GM23248 (cell line): ENCODE measurements at places on chromosomes 7 and 10. TPM values are rescaled to one million over a fixed set of nuclear protein-coding genes. Genes with fewer than 3 reads are reported as not detected.

Gene SPDYE16
- not detected in 2 replicates for total RNA-seq

Gene TCF7L2
- 4.2 and 6.2 TPM in 2 replicates for total RNA-seq

DNA sequence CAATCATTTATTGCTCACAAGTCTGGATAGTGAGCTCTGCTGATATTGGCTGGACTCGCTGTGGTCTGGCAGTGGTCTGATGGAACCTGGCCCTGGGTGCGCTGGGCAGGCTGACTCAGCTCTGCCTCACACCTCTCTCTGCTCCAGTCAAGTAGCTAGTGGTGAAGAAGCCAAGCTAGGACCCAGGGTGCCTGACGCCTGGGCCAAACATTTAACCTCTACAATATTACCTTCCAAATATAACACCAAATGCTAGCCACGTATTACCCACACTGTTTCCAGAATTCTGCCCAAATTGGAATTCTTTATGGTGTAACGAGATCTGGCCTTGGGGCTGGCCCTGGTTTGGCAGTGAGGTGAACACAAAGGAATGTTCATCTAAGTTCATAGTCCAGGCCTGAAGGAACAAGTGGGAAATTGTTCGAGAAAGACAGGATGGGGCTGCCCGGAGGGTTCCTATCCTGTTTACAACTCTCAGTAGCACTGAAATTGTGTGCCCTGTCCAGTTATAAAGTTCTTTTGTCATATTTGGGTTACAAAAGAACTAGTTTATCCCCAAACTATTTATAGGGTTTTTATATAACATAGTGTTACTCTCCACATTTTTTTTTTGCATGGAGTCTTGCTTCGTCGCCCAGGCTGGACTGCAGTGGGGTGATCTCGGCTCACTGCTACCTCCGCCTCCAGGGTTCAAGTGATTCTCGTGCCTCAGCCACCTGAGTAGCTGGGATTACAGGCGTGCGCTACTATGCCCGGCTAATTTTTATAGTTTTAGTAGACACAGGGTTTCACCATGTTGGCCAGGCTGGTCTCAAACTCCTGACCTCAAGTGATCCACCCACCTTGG is 16.3 kb downstream of the OR2AE1 start:
- peaks cover 11% of the 10 kb centered on the region for H3K4me1 ChIP-seq
- no peak overlapping the region for H3K27ac ChIP-seq
- H3K4me3 ChIP-seq, result no peak overlapping the region
- H3K27me3 ChIP-seq, result peaks cover 25% of the 10 kb centered on the region
- H3K36me3 ChIP-seq, result no peaks in the 10 kb centered on the region

DNA sequence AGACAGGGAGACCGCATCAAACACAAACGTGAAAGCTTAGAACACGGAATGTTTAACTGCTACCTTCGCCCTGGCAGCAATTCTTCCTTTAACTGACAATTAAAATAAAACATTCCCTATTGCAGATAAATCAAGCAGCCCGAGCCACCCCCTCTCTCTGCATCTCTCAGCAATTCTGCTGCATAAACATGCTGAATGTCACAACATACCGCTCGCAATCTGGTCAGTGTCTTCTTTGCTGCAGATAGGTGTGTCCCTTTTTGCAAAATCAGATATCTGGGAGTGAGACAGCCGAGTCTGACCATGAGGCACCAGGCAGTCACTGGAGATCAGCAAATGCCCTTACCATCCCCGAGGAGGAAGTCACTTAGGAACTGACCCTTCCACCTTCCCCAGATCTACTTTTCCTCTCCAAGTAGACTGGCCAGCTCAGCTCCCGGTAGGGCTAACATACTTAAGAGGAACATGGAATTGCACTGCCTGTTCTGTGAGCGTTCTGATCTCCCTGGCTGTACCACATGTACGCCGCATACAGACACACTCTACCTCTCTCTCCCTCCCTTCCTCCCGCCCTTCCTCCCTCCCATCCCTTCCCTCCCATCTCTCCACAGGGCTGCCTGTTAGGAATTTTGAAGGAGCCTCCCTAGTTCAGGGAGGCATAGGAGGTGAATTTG is at the start of gene FRMD4A:
TSS of gene FRMD4A (minus strand) at position 537 of the 674 bp plus-strand sequence.
- H3K4me3 ChIP-seq, result no peak within 1 kb of the TSS
- H3K27me3 ChIP-seq, result peaks cover 42% of the 10 kb centered on the region
- H3K4me1 ChIP-seq, result no peaks in the 10 kb centered on the region
- no peaks in the 10 kb centered on the region for H3K36me3 ChIP-seq
- H3K27ac ChIP-seq, result no peak within 1 kb of the TSS
- no peak for DNase-seq

DNA sequence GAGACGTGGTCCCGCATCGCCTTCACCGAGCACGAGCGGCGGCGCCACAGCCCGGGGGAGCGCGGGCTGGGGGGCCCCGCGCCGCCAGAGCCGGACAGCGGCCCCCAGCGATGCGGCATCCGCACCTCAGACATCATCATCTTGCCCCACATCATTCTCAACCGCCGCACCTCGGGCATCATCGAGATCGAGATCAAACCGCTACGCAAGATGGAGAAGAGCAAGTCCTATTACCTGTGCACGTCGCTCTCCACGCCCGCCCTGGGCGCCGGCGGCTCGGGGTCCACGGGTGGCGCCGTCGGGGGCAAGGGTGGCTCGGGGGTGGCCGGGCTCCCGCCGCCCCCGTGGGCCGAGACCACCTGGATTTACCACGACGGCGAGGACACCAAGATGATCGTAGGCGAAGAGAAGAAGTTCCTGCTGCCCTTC is 737 bp downstream of the CNNM2 start:
- no peaks in the 10 kb centered on the region for H3K27me3 ChIP-seq
- peak overlapping the region; percentile 87 for H3K4me3 ChIP-seq
- no peaks in the 10 kb centered on the region for H3K36me3 ChIP-seq
- peak; percentile 54 for DNase-seq

- H3K4me3 ChIP-seq, result no peak overlapping the region
- DNase-seq, result no peak
- no peaks in the 10 kb centered on the region for H3K36me3 ChIP-seq
- H3K27me3 ChIP-seq, result no peaks in the 10 kb centered on the region
Observed at GRCh38 chr10:6153845-6154244, 48.9 kb upstream of the PFKFB3 start.
